Upper lobe of right lung (tissue), 1 donor: ENCODE measurements at places on chromosomes 6 and 20.

GRCh38 chr6:110295451-110296165, 62.5 kb downstream of the METTL24 start:
- no peak for DNase-seq

DNA sequence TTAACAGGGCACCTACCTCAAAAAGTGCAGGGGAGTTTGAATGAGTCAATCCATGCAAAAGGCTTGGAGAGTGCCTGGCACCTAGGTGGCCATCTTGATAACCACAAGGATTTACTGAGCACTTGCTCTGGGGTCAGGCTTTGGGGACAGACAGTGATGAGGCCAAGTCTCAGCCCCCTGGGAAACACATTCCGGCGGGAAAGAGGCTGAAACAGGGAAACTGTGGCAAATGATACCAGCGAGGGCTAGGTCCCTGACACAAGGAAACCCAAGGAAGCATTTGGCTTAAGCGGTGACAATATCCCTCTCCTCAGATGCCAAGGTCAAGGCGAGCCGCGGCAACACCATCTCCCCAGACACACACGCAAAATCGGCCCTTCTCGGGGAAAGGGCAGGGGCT, 527 bp upstream of the DOK5 start:
- DNase-seq = no peak

DNA sequence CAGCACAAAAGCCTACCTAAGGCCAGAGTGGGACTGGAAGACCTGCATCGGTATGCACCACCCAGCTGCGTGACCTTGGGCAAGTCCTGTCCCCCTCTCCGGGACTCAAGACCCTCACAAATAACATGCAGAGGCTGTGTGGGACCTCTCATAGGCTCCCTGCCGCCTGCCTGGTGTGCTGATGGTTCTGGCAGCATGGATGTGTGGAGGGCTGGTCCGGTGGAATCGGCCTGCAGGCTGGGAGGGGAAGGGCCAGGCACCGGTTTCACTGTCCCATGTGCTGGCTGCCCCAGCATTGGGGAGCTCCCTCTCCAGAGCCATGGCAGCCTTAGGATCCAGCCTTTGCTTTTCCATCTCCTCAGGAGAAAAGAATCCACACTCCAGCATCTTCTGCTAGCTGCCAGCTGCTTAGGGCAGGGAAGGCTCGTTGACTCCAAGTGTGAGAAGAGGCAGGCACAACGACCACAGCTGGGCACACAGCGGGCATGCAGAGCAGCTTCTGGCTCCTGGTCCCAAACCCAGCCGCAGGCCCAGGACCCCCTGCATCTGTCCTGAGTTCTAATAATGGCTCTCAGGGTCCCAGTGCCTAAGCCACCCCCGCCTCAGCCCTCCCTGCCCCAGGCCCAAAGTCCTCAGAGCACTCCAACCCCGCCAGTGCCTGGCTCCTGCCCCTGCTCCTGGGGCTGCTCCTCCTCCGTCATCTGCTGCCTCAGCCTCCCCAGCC, 32.5 kb downstream of the TFEB start:
- DNase-seq = no peak

DNA sequence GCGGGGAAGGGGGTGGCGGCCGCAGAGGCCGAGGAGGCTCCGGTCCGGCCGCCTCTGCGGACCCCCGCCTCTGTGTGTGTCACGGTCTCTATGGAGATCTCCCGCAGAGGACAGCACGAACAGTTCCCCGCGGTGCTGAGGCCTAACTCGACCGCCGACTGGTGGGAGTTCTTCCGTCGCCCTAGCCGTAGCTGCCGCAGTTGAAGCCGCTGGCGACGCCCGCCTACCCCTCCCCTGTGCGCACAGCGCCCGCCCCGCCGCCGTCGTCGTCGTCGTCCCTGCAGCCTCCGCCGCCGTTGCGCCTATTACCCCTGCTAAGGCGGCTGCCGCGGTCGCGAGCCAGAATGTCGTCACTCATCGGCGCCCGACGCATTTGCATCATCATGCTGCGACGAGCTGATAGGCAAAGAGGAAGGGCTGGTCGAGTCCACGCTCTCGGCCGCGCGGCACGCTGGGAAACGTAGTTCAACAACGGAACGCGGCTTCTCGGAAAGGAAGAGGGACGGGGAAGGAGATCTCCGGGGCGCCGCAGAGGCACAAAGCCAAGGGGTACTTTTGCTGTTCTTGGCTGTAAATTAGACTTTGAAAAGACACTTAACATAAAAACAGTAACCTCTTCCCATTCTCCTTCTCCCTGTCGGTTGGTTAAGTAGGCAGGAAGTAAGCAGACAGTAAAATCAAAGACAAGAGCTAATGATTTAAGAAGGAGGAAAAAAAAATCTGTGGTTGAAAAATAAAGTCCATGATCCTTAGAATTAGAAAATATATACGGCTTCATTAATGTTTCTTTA, at the start of gene NUP153:
Gene NUP153, minus strand, starts transcription at position 346 of the 791 bp plus-strand sequence. CDS start 538 bp downstream, outside the sequence.
- DNase-seq = peak; percentile 99

GRCh38 chr20:63475209-63475608, 2.8 kb upstream of the KCNQ2 start:
- DNase-seq = no peak

- no peak for DNase-seq
Observed at GRCh38 chr20:5654557-5654956, 95.6 kb upstream of the SHLD1 start.

DNA sequence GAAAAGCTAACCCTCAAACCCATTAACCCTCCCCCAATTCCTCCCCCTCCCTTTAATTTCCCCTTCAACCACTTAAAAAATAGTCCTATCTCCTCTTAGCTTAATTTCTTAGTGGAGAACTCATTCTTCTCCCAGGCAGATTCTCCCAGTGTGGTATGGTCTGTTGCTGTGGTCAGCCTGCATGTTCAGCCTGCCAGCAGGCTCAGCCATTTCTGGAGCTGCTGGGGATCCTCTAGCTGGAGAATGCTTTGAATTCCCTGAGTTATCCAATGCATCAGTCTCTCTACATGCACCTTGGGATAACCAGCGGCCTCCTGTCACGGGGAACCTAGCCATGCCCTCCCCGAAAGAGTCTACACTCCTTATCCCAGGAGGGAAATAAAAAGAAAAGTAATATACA, 375.4 kb upstream of the RSPO3 start:
- no peak for DNase-seq
